Activated CD4-positive, alpha-beta T cell treated with anti-CD3 and anti-CD28 coated beads, Interleukin-10, Interleukin-2, amounts not matched to agents 100 ng/mL and 50 ng/mL, durations not matched to agents 16 hours and 8 hours (primary cell): ENCODE measurements at places on chromosomes 3 and 15.

- DNase-seq, result no peak
These were observed 113.4 kb downstream of the PLCH1 start for GRCh38 chr3:155631323-155632019.

DNA sequence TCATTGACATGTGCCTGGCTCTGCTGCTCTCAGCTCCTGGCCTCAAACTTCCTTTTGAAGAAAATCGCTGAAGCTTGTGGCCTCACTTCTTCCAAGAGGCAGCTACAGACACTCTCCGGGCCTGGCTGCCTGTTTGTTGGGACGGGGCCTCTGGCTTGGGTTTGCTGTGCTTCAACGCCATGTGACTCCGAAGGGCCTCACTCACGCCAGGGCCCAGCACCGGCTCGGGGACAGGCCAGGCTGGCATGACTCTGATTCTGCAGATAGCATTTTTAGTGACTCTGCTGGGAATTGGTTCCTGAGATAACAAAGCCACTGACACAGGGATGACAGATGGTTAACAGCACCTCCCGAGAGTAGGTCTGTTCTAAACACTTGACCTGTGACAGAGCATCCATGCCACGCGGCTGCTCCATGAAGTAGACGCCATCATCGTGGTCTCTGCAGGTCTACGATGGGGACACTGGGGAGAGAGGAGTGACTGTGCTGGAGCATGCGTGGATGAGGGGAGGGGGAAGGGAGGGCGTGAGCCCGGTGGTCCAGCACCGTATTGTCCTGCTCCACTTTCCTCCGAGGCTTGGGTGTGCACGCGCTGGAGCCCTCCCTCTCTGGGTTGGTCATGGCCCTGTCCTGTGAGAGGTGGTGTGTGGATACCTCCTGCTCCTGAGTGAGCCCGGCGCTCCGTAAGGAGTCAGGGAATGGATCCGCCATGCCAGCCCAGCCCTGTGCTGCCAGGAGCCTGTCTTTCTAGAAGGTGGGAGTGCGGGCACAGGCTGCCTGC is 133.6 kb downstream of the TJP1 start:
- DNase-seq, result no peak

DNA sequence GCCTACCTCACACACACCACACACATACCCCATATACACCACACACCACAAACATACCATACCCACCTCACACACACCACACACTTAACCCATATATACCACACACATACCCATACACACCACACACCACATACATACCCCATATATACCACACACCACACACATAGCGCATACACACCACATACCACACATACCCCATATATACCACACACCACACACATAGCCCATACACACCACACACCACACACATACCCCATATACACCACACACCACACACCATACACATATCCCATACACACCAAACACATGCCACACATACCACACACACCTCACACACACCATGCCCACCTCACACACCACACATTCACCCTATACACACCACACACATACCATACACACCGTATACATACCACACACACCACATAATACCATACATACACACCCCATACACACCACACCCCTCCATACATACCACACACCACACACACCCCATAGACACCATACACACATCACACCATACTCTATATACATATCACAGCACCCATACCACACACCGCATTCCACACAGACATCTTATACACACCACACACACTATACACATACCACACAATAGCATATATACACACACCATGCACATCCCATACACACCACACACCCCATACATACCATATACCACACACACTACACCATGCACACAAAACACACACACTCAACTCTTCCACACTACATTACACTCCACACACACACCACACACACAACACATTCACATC is 29.5 kb downstream of the APBA2 start:
- DNase-seq, result no peak

DNA sequence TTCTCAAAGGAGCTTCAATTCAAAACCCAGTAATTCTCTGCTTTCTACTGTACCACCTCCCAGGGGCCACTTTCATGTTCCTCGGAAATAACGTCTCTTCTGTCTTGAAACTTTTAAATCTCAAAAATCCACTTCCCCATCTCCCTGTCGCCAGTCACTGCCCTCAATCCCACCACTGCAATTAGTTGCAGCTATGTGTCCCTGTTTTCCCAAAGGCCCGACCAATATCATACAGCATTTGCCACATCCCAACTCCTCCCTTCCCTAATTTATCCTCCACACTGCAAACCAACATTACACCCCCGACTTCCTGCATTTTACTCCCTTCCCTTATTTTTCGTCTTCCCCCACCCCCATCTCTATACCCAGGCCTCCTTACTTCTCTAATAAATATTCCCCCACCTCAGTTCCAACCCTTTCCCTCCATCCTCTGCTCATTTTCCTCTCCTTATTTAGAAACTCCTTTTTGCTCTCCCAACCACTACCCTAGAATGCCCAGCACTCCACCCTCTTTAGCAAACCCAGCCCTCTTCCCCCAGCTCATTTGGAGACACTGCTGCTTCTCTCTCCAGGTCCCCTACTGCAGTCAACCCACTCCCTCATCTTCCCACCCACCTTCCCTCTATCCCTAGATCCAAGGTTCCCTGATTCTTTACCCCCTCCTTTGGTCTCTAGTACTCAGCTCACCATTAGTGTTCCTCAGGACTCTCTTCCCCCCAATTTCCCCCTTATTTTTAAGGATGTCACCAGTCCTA is 1.1 kb downstream of the NPTN start:
- no peak for DNase-seq

DNA sequence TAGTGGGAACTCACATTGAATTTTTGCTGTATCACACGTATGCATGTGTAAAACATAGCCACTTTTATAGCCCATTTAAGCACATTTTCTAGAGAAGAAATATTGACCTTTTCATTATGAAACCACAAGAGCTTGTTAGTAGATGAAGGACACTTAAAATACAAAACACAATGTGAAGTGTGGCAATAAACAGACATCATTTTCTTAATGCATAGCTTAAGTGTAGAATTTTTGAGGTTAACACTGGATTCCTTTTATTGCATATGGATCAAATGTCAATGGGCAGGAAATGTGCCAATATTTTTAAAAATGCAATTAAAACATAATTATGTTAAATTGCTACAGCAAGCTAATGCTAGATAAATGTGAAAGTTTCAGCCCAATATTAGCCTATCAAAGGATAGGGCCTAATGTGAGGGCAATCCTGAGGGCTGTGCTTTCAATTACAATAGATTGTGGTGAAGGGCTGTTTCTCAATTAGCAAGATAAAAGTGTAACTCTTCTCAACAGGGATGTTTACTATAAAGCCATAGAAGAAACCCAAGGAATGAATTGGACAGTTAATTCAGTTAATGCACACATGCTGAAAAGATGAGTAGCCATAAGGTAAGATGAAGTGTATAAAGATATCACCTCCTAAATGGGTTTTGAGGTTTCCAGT is 489.0 kb upstream of the CDIN1 start:
- DNase-seq, result no peak
